ENCODE measurements at places on chromosomes 1 and 21.
A peak's percentile ranks its signal among the peaks of the same experiment; 100 is the strongest.

DNA sequence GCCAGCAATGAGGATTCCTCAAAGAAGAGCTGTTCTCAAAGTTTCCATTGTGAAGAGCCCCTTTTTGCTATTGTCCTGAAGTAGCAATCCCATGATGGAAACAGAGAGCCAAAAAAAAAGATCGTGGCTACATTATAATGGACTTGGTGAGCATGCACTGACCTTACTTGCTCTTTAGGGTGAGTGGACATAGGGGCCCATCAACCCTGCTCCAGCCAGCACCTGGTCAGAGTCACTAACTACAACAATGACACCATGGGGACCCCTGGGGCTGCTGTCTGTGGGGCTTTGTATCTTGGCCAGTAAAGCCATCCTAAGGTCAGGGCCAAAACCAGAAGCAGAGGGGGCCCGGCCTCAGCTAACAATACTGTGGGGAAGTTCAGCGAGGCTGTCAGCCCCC lies 30.4 kb upstream of the RAB4A start:
- DNase-seq: no peak

DNA sequence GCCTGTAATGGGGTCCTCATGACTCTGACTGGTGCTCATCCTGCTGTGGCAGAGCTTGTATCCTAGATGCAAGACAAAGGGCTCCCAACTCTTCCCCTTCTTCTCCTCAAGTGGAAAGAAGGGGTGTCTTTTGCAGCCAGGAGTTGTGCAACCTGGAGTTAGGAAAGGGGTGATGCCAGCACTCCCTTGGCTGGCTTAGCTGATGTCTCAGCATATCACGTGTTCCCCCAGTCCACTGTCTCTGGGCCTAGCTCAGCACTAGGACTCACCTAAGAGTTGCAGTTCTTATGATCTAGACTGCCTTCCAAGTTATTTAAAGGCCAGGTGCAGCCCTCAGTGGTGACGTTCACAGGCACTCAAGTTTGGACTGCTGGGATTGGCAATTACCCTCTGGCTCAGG lies 146.2 kb upstream of the GORAB start:
- DNase-seq: no peak

DNA sequence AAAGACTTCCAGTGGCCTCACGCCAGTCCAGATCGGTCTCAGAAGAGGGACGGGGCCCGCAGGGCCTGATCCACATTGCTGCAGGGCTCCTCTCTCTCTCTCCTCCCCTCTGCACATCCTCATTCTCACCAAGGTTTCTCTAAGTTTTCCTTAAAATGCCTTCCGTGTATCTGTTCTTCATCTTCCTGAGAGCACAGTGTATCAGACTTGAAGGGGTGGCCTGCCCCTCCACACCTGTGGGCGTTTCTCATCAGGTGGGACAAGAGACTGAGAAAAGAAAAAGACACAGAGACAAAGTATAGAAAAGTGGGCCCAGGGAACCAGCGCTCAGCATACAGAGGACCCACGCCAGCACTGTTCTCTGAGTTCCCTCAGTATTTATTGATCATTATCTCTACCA lies 66.4 kb downstream of the PRKAB2 start:
- DNase-seq: no peak

DNA sequence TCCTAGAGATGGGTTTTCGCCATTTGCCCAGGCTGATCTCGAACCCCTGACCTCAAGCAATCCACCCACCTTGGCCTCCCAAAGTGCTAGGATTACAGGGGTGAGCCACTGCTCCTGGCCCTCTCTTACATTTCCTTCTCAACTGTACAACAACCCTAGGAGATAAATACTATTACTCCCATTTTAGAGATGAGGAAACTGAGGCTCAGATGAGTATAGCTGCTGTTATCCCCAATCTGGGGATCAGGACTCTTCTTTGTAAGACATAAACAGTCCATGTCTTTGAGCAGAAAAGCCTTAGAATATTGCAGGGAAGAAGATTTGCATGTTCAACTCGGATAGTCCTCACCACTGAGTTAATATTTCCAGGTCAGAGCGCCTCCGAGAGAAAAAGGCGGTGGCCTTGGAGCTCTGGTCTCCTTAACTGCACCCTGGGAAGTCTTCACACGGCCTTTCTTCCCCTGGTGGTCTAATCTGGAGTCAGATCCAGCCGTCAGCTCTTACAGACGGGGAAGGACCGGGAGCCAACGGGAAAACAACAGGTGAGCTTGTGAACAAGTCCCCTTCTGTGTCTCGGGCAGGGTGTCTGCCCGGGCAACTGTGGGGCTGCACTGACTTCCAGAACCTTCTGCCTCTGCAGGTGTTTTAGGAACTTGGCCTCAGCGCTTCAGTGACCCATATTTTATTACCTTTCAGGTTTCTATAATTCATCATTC lies 5.9 kb upstream of the OLIG1 start:
- DNase-seq: no peak

GRCh38 chr1:215262106-215262505 lies 179.6 kb downstream of the KCNK2 start:
- no peak for DNase-seq

DNA sequence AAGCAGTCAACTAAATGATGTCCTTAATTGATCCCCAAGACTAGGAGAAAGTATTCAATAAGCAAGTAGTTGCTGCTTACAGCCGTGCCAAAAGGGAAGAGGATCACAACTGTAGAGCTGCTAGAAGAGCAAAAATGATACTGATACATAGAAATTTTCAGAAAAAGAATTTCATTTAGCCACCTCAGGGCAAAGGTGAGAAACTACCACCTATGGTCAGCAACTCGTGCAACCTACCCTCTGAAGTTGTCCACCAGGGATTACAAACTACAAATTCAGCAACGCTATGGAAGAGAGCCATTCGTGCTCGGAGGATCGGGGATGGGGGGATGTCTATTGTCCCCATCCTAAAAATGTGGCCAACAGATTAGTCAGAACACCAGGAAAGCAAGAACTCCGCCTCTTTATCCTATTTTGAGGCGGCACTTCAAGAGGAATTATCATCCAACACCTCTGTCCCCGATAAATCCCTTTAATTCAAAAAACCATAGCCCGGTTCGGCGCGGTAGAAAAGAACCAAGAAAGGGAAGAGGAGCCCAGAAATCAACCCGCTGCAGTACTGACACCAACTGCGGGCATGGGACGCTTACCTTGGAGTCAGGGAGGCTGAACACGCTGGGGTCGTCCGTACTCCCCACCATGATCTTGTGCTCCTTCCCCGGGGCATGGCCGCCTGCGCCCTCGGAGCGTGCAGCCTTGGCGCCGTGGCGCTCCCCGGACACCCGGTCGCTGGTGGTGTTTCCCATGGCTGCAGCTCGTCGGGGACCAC lies 687 bp downstream of the PRKAB2 start:
- peak; percentile 42 for DNase-seq

DNA sequence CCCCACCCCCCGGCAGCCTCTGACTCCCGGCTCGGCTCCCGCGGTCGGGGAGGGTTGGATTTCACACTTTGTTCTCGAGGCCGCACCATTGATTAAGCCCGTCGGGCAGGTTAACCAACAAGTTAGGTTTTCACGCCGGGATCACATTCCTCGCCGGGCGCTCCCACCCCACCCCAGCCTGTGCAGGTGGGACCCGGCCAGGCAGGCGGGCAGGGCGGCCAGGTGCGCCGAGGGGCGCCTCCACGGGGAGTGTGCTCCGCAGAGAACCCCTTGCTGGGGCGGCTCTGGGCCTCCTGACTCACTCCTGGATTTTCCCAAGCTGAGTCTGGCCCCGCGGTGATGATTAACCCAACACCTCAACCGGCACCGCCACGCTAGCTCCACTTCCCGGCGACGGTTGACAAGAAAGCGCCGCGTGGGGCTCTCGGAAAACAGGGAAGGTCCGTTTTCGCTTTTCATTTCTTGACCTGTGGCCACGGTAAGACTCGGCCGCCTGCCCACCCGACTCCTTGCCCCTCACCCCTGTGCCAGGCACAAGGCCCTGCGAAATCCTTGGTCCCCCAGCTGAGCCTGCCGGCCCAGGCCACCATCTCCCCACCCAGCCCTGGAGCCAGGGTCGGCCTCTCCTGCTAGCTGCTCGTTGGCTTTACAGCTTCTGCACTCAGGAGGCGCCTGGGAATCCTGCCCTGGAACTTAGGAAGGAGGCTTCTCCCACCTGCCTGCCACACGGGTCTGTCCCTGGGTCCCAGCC lies 8.8 kb upstream of the TTLL10 start:
- DNase-seq: peak; percentile 25

All from astrocyte of the hippocampus (primary cell).